ENCODE measurements at places on chromosomes 3 and 15.

GRCh38 chr15:75705854-75706681 lies 6.6 kb downstream of the CSPG4 start:
- no peak for DNase-seq

DNA sequence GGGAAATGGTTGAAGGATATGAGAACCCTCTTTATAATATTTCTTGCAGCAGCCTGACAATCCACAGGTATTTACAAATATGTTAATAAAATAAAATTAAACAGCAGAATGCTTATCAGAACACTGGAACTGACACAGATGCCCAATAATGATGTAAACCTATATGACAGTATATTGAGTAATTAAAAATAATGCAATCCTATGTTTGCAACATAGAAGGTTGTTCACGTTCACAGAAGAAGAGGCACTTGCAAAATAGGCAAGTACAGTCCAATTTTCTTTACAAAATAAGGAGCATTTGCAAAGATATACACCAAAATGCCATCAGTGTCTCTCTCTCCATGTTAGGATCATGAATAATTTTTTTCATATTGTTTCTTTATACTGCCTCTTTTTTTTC lies 397.0 kb upstream of the WNT5A start:
- no peak for DNase-seq

- DNase-seq = no peak
Measured at GRCh38 chr3:152608696-152609594, 226.0 kb upstream of the P2RY1 start.

- peak; percentile 15 for DNase-seq
Measured at GRCh38 chr3:198071602-198072287, 111.7 kb downstream of the LMLN start.

DNA sequence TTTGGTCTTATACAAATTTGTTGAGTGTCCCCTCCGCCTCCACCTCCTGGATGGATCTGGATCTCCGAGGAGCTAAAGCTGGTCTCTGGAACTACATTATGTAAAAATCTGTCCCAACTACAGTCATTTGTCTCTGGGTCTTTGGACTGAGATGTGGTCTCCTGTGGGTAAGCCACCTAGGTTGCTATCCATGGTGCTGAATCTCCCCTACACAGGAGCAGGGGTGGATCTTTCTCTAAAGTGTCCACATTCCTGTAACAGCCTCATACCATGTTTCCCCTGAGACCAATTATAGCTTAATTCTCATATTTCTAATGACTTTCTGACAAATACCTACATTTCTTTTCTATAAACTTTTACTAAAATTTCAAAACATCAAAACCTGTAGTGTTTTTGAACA lies 625.8 kb downstream of the TAFA4 start:
- DNase-seq = no peak

GRCh38 chr15:48965972-48966371 lies 2.3 kb upstream of the SHC4 start:
- DNase-seq = no peak

GRCh38 chr15:65421360-65422215 lies 1.2 kb downstream of the IGDCC4 start:
- DNase-seq = no peak

GRCh38 chr3:196398782-196399181 lies 33.4 kb downstream of the UBXN7 start:
- DNase-seq = no peak

- DNase-seq = no peak
Measured at GRCh38 chr3:64799606-64800005, 111.8 kb upstream of the ADAMTS9 start.

DNA sequence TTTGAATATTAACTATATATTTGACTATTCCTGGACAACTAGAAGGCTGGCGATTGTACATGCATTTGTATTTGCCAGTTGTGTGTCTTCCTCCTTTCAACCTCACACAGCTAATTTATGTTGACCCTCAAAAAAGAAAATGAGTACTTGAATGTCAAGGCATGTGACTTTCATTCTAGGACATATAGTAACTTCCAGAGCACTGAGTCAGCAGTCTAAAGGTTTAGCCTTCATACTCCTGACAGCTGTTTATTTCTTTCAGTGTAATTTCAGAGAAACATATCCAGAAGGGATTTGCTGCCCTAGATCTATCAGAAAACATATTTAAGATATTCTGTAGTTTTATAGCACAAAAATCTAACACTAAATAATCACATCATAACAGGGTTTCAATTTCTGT lies 74.6 kb upstream of the GOLGA8J start:
- DNase-seq = no peak

DNA sequence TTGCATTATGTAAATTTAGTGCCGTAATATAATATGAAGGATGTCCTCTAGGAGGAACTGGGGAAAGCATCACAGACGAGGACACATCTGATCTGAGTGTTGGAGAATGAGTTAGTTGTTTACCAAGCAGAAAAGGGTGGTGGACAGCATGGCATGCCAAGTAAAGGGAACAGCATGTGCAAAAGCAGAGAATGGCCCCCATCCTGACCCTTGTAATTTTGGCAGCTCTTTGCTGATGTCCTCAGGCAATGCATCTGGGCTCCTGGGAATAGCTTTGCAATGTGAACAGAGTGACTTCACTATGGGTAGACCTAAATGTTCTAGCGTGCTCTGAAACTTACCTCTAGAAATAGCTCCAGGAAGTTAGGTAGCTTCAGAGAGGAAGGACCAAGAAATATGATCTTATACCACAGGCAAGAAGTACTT lies 263.3 kb downstream of the LPP start:
- DNase-seq = no peak

DNA sequence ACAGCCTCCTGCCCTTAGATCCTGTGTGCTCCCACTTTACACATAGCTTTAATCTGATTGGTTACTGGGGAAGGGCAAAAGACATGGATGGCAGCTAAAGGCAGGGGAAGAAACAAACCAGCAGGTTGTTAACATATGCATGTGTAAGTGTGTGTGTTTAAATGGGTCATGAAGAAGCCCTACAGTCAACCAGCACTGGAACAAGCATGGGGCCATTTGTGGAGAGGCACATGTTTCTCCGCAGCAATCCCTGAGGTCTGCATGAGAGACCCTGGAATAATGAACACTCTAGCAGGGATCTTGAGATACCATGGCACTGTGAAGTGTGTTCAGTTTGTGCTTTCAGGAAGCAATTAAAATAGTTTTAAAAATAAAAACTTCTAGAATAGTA lies 6.0 kb downstream of the KLF13 start:
- no peak for DNase-seq

GRCh38 chr3:52877085-52877484 lies 20.3 kb downstream of the STIMATE start:
- no peak for DNase-seq

DNA sequence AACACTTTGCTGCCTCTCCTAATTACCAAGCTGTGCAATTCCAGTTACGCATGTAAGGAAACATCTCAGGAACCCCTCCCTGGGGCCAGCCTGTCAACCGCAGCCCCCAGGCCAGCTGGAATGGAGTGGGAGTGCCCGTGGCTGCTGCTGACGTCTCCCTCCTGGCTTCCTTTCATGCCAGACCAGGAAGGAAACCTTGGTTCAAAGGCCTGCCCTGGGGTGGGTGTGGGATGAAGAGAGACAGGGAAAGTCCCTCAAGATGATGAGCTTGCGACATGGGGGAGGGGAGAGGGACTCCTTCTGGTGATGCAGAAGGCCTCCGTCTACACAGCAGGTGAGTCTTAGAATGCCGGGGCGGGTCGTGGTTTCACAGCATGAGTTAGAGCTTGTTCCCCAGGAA lies 11.4 kb upstream of the CYP11A1 start:
- DNase-seq = no peak

- no peak for DNase-seq
Measured at GRCh38 chr3:56796996-56797395, 4.8 kb downstream of the ARHGEF3 start.

DNA sequence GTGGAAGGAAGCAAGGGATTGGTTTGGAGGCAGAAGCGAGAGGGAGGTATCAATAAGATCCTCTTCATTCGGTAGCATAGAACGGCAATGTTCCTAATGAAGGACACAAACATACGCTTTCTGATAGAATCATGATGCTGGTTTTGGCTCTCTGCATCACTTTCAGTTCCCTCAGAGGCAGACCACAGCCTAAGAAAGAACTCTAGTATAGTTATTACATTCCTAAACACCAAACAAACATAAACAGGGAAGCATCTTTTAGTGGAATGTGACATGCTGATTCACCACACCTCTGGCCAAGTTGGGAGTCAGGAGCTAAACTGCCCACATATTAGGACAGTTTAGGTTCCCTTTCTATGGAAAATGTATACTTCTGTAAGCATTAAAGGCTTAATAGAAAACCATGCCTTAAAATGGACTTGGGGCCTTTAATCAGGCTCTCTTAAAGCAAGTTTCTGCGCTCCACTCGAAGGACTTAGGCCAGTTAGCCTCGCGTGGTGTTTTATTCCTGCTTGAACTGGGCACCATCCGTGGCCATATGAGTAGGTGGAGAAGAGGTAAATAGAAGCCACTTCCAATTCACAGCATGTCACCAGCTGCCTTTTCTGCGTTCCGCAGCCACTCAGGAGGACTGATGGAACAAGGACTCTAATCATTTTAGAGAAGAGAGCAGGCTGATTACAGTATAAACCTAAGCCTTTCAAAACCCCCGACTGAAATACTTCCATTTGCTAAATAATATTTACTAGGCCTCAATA lies 53.7 kb downstream of the CD47 start:
- no peak for DNase-seq

- no peak for DNase-seq
Measured at GRCh38 chr3:189516039-189516438, 115.2 kb upstream of the TP63 start.

- DNase-seq = no peak
Measured at GRCh38 chr3:105594219-105594618, 227.5 kb downstream of the ALCAM start.

DNA sequence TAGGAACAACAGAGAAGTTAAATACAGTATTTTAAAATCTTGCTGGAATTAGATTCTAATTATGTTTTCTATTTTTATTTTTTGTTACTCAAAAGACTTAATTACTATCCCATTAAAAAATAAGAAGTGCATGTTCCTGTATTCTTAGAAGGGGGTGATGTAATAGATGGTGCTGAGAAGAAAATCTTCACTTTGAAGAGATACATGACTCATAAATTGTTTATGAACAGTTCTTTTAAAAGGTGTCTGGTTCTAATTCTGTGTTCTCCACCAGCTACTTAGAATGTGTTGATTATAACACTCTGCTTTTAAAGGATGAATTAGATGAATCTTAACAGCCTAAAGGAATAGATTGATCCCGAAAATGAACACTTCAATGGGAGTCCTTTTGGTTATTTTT lies 8.2 kb downstream of the RCN2 start:
- no peak for DNase-seq

DNA sequence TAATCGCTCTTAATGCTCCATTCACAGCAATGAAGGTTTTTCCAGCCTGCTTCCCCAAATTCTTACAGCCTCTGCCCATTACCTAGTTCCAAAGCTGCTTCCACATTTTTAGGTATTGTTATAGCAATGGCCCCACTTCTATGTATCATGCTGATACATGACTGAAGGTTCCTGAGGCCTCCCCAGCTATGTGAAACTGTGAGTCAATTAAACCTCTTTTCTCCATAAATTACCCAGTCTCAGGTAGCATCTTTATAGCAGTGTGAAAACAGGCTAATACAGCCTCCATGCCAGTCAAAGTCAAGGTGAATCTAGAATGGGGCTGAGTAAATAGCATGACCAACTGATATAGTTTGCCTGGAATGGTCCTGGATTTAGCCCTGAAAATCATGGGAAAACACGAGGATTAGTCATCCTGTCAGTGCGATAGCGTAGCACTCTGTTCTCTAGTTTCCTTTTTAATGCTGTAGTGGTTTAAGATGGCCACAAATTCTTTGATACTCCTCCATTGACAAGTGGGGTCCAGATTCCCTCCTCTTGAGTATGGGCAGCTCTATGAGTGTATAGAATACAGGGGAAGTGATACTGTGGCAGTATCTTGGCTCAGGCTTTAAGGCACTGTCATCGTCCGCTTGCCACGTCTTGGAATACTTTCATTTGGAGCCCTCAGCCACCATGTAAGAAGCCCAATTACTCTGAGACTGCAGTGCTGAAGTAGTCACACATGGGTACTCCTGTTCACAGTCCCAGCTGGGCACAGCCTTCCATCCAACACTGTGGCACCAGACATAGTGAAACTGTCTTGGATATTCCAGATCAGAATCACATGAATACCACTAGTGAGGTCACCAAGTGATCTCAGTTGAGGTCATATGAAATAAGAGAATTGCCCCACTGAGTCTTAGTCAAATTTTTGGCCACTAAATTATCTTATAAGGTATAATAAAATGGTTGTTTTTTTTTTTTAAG lies 94.0 kb upstream of the PLCL2 start:
- DNase-seq = no peak

DNA sequence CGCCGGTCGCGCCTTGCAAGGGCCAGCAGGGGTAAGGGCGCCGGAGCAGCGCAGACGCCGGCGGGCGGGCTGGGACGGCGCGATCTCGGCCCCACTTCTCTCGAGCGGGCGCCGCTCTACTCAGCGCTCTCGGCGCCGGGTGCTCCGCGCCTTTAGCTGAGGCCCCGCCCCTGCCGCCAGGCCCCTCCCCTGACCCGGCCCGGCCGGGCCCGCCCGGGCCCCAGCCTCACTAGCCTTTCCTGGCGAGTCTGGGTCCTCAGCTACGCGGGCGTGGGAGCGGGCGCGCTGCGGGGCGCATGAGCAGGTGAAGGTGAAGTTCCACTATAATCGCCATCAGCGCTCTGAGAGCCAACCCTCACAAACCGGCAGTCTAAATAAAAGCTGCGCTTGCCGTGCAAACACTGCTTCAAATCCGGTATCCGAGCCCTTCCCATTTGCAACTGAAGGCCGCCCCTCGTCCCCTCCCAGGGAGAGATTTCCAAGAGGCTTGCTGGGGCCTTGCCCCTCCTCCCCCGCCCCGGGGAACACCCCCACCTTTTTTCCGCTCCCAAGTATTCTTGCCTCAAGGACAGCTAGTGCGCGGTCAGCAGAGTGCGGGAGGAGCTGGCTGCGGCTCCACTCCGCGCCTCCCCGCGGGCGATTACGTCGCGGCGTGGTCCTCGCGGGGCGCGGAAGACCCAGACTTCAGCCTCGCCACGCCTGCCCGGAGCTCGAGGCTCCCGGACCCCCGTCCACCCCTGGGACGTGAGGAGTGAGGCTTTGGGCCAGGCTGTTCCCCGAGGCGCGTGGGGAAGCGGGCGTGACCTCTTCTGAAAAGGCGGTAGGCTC lies at the start of gene RPP25:
Gene RPP25 (minus strand): TSS at position 125 of the 828 bp plus-strand sequence. CDS start 189 bp downstream, outside the sequence.
- peak; percentile 83 for DNase-seq

DNA sequence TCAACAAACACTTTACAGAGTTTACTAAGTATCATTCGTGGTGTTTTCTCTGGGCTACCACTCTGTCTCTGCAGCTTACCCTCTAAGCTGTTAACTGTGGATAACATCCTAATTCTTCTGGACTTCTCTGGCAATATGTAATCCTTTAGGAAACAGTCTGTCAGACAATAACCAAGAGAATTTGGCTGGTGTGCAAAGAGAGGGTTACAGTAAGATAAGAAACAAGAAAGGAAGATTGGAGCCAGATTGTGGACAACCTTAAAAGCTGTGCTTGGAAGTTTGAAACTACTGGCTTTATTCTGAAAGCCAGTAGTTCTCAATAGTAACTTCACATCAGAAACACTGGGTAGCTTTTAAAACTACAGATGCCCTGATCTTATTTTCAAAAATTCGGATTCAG lies 778 bp downstream of the ARL6 start:
- DNase-seq = no peak

Data from stimulated activated effector memory CD8-positive, alpha-beta T cell treated with anti-CD3 and anti-CD28 coated beads, Interleukin-12 subunit alpha, Interleukin-12 subunit beta, amount 100 ng/mL, for 72 hours (primary cell).